Suppressor macrophage (primary cell): ENCODE measurements at places on chromosomes 1 and 21.

DNA sequence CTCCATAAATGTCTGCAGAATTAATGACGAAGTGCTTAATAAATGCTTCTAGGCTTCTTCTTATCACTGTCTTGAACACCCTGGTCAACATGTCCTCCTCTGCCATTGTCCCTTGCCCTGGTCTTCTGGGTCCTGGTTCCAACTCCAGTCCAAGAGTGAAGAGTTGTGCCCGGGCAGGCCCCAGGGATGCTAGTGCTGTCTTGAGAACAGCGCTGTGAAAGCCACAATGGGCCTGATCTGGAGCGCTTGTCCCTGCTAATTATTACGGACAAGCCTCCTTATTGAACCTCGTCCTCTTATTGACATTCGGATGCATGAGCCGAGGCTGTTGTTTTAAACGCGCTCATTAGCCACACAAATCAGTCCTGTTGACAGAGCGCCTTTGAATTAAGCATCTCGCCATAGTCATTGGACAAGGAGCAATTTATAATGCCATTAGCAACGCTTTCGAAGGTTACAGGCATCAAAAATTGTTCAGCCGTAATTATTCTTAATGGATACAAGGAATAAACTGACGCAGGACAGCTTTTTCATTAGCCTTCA, 211.6 kb upstream of the POU3F1 start:
- DNase-seq: no peak

- DNase-seq: no peak
Observed at GRCh38 chr1:206873603-206874188, 8.3 kb downstream of the IL20 start.

DNA sequence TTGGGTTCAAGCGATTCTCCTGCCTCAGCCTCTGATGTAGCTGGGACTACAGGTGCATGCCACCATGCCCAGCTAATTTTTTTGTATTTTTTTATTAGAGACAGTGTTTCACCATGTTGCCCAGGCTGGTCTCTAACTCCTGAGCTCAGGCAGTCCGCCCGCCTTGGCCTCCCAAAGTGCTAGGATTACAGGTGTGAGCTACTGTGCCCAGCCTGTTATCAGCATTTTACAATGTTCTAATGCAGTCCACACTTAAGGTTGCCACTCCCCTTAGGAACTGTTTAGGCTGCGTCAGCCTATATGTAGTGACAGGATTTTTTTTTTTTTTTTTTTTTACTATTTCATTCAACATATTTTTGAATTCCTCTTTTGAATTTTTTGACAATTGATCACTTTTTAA, 30.2 kb downstream of the AGPAT3 start:
- no peak for DNase-seq

DNA sequence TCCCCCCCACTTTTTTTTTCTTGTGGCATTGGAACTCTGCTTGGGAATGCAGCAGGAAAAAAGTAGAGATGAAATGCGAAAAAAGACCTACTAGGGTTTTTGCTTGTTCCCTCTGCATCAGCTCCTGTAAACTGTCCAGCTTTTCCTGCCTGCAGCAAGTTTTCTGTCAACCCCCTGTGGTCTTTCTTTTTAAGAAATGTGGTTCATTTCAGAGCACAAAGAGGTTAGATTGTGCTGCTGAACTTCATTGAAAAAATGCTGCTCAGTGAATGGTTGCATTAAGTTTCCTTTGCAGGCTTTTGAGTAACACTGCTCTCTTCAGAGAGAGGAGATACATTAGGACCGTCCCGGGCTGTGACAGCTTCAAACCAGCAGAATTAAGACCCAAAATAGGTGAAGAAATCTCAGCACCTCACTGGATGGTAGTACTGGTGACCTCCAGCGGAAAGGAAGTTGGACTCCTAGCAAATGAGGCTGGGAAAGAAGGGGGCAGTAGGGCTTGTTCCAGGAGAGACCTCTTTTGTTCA, 80.7 kb downstream of the NDUFS5 start:
- no peak for DNase-seq

GRCh38 chr1:186793582-186793927, 35.2 kb upstream of the PLA2G4A start:
- no peak for DNase-seq

- DNase-seq: no peak
Observed at GRCh38 chr1:39034114-39034654, 8.0 kb downstream of the NDUFS5 start.

DNA sequence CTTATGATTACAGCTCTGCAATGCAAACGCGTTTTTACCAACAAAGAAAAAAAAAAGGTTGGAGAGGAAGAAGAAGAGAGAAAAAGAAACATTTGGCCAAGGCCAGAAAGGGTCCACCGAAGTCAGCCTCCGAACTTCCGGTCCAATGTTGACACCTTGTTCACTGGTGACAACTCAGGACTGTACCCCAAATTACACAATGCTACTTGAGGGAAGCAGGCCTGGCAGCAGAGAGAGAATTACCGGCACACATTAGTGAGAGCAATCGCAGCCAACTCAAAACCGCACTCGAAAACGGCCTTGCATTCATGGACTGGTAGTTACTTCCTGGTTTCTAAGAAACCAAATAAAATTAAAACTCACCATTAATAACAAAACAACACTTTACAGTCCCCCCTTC, 652.5 kb downstream of the KIF26B start:
- peak; percentile 55 for DNase-seq
